ENCODE measurements at places on chromosomes 1 and 21. TPM values are rescaled to one million over a fixed set of nuclear protein-coding genes. Genes with fewer than 3 reads are reported as not detected.

GRCh38 chr1:247112479-247112781 lies 8.3 kb upstream of the ZNF669 start:
- DNase-seq = no peak

DNA sequence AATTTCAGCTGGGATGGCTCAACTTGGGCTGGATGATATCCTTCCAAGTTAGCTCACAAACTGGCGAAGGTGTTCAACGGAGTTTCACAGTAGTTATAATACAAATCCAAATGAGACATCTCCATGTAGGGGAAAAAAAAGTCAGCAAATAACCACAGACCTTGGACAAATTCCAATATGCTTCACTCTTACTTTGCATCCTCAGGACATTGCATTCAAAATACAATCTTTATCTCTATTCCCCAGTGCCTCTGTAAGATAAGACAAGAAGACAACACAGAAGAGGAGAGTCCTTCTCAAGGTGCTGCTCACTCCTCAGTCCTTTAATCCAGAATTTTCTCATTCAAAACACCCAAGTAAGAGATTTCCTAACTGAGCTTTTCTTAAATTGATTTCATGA lies 1797.7 kb downstream of the MRPL39 start:
- DNase-seq = no peak

- DNase-seq = no peak
Measured at GRCh38 chr1:234780531-234781162, 170.7 kb upstream of the IRF2BP2 start.

The PROX1 gene
- 0.88 TPM for total RNA-seq

Data from kidney epithelial cell (primary cell).